ENCODE measurements at places on chromosomes 3 and 15. TPM values are rescaled to one million over a fixed set of nuclear protein-coding genes. Genes with fewer than 3 reads are reported as not detected.

The ZNF385D gene
- 118 TPM for total RNA-seq

The CFAP91 gene
- total RNA-seq, result 3.7 TPM

The MUSTN1 gene
- 56.8 TPM for total RNA-seq

The ZMYND10 gene
- total RNA-seq, result 0.68 TPM

The ATP13A4 gene
- 0.15 TPM for total RNA-seq

The ANKRD34C gene
- 0.42 TPM for total RNA-seq

The ROBO2 gene
- 1.3 TPM for total RNA-seq

The ALS2CL gene
- total RNA-seq, result 28.7 TPM

The CKMT1B gene
- total RNA-seq, result not detected

The LMAN1L gene
- 0.30 TPM for total RNA-seq

The ERC2 gene
- total RNA-seq, result 0.55 TPM

The CTXND1 gene
- not detected for total RNA-seq

The ISG20 gene
- total RNA-seq, result 13.3 TPM

The MYRIP gene
- total RNA-seq, result 11.0 TPM

The TNFAIP8L3 gene
- total RNA-seq, result 24.5 TPM

The COL6A5 gene
- not detected for total RNA-seq

The PODXL2 gene
- 2.2 TPM for total RNA-seq

The SLC22A13 gene
- total RNA-seq, result 1.3 TPM

The NOX5 gene
- total RNA-seq, result 0.18 TPM

The SLC12A6 gene
- total RNA-seq, result 40.5 TPM
